A549 (cell line): ENCODE measurements at places on chromosomes 5 and 9.

DNA sequence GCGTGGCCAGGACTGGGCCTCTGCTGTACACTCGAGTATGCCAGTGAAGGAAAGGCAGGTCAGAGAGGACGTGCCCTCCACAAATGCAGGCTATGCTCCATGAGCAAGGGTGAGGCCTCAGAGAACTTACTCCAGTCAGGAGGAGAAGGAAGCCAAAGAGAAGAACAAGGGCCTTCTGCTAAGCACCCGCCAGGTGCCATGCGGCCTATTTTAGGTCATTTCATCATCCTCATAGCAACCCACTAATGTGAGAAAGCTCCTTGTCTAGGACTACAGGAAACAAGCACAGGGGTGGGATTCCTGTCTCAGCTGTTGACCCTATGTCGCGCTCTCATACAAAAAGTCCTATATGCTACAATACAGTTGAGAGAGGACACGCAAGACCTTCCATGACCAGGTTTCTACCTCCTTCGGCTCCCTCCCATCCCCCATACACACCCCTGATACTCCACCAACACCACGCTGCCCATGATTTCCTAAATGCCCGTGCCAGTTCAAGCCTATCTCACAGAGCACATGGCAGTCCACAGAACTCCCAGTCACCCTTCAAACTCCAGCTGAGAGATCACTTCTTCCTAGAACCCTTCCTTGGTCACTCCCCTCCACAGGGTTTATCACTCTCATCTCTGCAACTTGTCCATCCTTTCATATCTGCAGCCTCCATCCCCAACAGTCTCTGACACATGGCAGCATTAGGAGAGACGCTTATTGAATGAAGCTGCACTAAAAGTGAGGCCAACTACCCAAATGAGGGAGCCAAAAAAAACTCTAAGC is 26.8 kb downstream of the PSMB7 start:
- DNase-seq = no peak

GRCh38 chr9:89407070-89407469 is 88.8 kb downstream of the SECISBP2 start:
- no peak for DNase-seq

DNA sequence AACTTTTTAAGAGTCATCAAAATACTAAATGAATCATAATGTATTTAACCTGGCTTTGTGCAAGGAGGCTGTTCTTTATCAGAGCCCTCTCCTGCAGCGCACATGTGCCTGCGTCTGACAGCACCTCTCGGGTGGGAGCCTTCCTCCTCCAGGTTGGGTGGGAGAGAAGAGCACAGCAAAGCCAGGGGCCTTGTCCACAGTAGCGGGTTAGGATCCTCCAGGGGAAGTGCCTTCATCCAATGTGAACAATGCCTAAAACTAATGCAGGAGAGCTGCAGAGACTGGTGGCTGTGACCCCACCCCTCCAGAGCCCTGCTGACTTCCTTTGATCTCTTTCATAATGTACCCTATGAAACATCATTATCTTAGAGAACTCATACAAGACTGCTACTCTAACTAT is 10.2 kb downstream of the UBE2QL1 start:
- DNase-seq = no peak

GRCh38 chr9:109192732-109193361 is 25.8 kb upstream of the FRRS1L start:
- peak; percentile 48 for DNase-seq

DNA sequence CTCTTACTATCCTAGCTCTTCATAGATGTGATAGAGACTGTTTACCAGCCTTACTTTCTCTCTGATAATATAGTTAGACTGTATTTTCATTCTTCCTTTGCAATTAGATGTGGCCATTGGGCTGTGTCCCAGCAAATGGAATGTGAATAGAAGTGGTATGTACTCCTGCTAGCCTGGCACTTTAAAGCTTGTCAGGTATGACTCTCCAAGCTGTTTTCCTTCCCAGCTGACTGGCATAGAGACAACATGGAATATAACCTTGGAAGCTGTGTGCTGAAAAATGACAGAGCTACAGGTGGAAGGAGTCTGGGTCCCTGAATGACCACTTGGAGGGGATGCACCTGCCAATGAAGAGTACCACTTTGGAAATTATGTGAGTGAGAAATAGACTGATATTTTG is 116.2 kb downstream of the DIRAS2 start:
- no peak for DNase-seq

- no peak for DNase-seq
Observed at GRCh38 chr9:76490249-76490990, 31.4 kb downstream of the GCNT1 start.

DNA sequence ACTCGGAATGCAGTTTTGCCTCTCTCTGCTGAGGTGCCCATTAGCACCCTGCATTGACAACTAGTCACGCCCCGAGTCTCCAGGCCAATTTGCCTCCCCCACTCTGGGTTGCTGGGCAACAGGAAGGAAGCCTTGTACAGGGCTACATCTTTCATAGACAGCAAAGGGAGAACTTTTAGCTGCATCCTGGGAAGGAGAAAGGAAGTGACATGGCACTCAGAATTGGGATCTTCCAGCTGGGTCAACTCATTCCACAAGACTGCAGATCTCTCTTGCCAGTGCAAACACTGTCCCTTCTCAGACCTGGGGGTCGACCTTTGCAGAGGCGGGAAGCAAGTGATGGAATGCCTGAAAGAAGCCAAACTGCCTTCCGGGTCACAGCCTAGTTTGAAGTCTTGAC is 282.0 kb downstream of the SLIT3 start:
- DNase-seq = no peak

DNA sequence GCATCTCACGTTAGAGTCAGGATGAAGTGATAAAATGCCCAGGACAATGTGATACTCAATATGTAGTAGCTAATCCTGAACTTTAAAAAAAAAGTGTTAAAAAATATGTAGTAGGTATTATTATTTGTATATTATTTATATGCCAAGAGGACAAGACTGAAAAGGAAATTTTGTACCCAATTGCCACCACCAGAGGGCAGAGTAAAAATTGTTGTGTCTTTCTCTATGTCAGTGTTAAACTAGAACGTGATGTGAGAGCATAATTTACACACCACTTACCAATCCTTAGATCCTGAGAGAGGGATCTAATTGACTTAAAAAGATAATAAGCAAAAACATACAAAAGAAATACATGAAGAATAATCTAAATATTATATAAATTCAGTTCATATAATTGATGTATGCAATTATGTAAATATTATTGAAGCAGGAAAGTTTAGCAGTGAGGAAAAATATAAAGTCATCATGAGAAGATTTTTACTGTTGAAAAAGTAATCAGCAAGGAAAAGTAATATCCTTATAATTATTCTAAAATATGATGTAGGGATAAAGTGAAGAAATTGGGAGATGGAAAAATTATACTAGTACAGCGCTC is 288.9 kb downstream of the RAB3C start:
- peak; percentile 69 for DNase-seq

- DNase-seq = no peak
Observed at GRCh38 chr9:134570151-134570621, 71.4 kb upstream of the COL5A1 start.

DNA sequence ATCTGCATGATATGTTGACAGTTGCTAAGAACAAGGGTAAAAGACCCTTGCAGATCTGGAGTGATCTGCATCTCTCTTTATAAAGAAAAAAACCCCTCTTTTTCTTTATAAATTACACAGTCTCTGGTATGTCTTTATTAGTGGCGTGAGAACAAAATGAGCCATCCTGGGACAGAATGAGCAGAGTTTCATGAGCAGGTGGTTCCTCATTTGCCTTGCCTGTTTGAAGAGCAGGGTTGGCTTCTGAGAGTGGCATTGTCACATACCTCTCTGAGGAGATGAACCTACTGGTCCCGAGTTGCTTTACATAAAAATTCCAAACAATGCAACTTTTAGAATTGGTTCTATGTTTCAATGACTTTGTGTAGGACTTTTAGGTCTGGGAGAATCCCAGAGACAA is 94.3 kb downstream of the INSYN2B start:
- DNase-seq = no peak
